ENCODE measurements at places on chromosomes 7 and 10.

DNA sequence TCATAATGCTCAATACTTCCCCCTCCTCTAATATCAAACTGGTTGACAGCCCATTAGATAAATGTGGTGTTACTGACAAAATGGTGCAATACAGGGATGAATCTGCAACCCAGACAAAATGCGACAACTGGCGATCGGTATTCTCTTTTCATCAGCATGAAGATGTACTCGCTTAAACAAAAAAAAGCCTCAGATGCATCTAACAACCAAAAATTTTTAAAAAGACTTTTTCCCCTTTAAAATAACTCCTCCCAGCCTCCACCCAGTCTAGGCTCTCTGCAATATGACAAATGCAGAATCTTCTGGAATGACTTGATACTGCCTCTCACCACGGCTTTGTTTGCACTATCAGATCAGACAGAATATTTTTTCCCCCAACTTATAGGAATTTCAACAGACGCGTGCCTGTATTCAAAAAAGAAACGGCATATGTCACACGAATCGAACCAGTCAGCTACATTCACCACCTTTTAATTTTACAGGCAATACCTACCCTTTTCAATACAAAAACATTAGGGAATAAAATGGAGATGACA lies 1.2 kb downstream of the YWHAG start:
- no peak for DNase-seq

- no peak for DNase-seq
These were observed 524.0 kb upstream of the KCND2 start for GRCh38 chr7:119748991-119749390.

- no peak for DNase-seq
These were observed 155.1 kb downstream of the BICC1 start for GRCh38 chr10:58667658-58668310.

DNA sequence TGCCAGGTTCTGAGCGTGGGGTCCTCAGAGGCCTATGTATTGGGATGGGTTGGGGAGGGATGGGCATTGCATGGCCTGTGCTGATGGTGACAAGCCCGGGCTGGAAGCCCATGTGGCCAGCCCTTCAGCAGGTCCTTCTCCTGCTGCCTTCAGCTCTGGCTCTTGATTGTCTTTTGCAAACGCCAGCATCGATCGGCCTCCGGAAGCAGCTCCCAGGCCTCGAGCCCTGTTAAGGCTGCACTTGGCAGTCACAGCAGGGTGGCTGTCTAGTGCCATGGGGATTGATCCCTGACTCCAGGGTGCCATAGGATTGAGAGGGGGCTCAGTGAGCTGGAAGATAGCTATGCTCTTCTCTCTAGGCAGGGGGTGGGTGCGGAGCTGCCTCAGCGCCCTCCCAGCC lies 51.4 kb downstream of the CDH23 start:
- DNase-seq = no peak

DNA sequence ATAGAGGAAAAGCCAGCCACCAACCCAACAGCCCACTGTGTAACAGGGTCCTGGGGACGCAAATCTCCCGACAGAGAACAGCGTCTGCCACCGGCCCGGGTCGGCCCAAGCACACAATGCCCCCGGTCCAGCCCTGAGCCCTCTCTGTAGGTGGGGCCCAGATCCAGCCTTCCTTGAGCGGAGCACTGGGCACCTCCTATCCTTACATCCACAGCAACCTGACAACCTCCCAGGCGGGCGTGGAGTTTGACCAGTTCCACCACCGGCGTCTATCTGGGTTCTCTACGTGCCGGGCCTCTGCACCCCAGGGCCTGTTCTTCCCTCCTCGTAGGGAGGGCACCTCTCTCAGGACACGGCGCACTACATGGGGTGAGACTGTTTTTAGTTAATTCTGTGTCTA lies 109.0 kb downstream of the CYTH3 start:
- no peak for DNase-seq

GRCh38 chr10:48496831-48497779 lies 107.8 kb downstream of the ARHGAP22 start:
- DNase-seq = no peak

DNA sequence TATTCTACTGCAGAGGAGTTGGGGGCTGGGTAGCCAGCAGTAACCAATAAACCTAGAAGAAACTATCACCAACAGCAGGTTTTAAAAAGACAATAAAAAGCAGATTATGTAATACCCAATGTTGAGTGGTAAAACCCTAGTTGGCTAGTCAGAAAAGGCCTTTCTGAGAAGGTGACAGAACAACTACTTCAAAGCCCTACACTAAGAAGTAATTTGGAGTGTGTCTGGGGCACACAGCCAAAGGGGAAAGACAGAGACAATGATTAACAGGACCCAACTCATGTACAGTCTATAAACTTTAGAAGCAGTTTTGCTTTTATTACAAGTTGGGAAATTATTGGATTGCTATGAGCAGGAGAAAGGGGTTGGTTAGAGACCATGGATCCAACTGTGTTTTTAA lies 77.2 kb upstream of the TMEM106B start:
- no peak for DNase-seq

DNA sequence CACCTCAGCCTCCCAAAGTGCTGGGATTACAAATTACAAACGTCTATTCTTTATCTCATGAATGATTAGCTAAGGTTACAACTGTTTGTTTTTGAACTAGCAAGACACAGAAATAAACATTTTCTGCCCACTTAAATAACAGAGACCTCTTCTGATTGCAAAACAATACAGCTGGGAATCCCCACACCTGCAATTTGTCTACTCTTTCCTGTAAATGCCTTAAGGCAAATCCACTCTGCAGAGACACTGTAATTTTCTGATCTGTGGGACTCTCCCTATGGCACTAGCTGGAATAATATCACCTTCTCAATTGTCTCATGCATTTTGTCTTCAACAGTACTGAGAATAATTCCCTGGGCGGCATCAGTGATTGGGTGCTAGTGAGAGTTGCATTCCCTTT lies 149.3 kb upstream of the FAM3C start:
- no peak for DNase-seq

- DNase-seq = no peak
These were observed 1.1 kb upstream of the HOXA1 start for GRCh38 chr7:27096768-27097514.
